Fibroblast of pulmonary artery (primary cell): ENCODE measurements at places on chromosomes 5 and 9.

DNA sequence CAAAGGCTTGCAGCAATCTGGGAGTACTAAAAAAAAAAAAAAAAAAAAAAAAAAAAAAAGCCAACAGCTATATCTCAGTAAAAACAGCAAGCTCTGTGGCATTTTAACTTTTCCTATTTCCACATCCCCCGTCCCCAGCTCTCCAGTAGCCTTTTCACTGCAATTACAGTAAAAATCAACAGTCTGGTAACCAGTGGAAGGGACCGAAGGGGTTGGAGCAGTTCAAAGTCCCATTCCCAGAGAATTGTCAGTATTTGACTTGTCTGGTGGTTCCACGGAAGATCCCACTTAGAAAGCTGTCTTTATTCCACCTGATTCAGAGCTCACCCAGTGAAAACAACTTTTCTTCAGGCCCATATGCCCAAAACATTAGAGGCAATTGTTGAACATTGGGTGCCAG is 71.8 kb upstream of the ZBTB43 start:
- no peak for DNase-seq

- no peak for DNase-seq
Observed at GRCh38 chr9:116383936-116384335, 230.3 kb downstream of the PAPPA start.

DNA sequence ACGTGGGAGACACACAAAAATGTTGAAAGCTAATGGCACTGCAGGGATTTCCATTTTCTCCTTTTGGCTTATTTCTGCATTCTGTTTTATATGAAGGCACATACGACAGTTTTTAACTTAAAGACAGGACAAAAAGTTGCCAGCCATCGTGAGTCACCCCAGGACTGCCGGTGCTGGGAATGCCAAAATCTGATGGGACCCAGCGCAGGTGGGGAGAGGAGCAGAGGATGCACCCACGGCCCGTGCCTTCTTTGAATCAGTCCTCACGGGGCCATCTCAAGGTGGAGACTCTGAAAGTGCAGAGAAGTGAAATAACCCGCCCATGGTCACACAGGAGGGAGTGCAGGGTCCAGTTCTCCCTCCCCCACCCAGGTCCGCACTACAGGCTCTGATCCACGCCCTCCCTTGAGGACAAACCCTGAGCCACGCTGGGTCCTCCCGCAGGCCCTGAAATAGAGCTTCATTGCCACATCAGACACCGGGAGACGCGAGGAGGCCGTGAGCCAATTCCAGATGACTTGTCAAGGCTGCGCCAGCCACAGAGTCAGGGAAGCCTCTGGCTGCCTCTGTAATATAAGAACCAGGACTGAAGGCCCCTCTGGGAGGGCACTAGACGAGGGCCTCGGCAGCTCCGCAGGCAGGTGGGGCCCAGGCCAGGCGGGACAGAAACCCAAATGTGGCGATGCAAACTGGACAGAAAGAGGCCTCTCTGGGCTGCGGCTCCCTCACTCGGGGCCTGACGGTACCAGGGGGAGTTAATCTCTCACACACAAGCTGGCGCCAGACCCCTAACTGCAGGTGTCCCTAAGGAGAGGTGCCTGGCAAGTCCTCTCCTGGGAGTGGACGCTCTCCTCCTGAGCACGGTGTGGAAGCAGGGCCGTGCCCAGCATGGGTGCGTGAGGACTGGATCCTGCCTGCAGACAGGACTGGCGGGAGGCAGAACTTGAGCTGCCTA is 22.9 kb downstream of the ADAMTS2 start:
- DNase-seq, result no peak

GRCh38 chr5:7850395-7851239 is at the start of gene CFAP90:
CFAP90 (minus strand) TSS chr5:7851133; CDS start chr5:7851021, 112 bp downstream.
- DNase-seq, result peak; percentile 54

DNA sequence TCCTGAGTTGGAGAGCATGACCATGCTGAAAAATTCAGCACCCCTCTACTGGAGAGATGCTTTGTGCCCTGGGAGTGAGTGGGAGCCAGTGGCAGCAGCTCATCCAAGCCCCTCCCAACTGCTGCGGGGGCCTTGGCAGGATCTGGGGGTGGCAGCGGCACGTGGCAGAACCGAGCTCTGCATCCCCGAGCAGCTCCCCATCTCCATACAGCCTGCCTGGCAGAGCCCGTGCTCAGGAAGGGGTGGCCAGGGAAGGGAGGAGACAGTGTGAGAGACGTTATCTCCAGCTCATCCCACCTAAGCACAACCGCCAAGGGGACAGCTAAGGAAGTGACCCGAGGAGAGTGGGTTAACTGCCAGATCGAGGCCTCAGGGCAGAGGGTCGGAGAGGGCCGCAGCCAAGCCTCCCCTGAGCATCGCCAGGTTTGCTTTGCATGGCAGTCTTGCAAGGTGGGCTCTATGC is 17.2 kb upstream of the DPM2 start:
- no peak for DNase-seq

GRCh38 chr5:16899171-16899570 is 36.9 kb downstream of the MYO10 start:
- no peak for DNase-seq

GRCh38 chr9:87607859-87608258 is 110.2 kb downstream of the DAPK1 start:
- no peak for DNase-seq

DNA sequence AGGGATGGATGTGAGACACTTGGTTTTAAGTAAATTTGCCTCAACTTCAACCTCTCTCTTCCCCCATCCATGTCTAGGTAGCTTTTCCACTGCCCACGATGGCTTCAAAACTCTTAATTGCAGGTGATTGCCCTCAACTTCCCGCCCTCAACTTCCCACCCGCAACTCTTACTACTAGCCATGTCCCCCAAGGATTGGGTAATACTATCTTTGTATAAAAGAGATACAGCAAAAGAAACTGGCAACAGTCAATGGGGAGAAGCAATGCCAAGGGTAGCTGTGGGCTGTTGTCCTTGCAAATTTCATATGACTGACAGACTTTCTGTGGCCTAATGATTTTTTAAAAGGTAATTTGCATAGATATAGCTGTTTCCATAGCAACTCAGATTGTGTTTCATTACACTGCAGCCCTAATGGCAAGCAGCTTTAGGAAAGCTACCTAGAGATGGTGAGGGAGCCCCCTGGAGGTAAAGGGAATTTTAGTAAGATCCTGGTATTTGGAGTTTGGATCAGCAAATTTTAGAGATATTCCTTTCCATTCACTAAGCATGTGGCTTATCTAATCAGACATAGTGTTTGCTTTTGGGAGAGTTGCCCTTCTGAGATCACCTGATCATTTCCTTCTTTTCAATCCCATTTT is 421.5 kb upstream of the DAP start:
- DNase-seq, result peak; percentile 31

DNA sequence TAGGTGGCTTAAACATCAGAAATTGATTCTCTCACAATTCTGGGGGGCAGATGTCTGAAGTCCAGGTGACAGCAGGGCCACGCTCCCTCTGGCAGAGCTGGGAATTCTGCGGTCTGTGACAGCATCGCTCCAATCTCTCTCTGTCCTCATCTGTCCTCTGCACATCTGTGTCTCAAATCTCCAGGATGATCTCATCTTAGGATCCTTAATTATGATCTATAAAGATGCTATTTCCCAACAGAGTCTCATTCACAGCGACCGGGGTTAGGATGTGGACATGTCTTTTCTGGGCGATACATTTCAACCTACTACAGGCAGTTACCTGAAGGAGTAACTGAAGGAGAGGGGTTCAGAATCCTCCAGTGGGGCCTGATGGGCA is 31.4 kb downstream of the ANKRD33B start:
- no peak for DNase-seq

- peak; percentile 17 for DNase-seq
Observed at GRCh38 chr5:95178046-95178651, 106.7 kb downstream of the MCTP1 start.

DNA sequence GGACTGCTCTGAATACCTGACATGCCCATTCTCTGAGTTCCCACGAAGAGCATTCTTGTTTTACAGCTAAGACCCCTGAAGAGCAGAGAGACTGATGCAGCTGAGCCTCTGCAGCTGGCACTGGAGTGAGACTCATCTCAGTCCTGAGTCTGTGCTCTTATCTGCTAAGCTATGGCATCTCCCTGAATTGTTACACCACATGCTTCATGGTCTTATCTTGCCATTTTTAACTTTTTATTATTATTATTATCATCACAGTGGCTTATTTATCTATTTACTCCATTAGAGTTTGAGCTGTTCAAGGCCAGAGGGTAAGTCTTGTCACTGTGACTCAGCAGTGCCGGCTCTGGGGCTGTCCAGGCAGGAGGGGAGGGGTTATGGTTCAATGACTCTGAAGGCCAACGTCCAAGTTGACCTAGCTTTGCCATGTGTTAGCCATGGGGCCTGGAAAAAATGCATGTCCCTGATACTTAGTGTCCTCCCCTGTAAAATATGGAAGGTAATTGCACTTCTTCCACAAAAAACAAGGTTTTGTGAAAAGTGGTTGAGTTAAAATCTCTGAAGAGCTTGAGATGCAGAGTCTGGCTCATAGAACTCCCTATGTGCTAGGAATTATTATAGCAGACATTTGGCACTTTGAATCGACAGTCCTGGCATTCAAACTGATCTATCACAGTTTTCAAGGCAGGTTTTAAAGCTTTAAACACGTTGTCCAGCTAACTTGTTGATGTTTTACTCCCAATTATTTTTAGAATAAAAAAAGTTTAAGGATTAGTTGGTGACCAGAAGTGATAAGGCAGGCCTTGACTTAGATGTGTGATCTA is 94.6 kb downstream of the ALDH1A1 start:
- peak; percentile 37 for DNase-seq

DNA sequence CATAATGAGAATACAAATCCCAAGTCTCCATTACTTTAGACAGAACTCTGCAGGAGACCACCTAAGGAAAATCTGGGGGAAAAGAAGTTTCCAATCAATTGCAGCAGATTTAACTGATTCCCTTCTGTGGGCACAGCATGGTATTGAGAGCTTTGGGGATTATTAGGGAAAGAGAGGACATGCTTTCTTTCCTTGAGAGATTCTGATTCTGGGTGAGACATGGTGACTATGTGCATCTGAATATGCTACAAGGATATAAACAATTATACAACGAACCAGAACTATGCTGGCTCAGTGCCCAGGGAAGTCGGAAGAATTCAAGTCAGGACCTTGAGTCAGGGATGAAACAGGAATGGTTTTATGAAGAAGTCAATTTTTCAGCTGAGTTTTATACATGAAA is 183.7 kb downstream of the PDE4D start:
- peak; percentile 84 for DNase-seq

GRCh38 chr9:30622561-30622960 is 1761.9 kb upstream of the ACO1 start:
- no peak for DNase-seq

DNA sequence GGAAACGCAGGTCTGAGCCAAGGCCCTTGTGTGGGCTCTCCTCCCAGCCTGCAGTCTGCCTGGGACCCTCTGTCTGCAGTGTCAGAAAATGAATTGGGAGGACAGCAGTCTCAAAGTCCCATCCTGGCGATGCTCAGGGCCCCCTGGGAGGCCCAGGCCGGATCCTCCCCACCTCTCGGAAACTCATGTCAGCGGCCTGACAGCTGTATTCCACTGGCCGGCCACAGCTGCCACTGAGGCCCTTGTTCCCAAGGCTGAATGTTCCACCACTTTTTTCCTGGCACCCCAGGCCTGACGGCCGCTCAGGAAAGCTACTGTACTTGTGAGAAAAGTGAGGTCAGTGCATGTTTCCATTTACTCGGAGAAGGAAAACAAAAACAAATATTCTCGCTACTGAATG is 180.0 kb downstream of the FGF18 start:
- DNase-seq, result no peak

DNA sequence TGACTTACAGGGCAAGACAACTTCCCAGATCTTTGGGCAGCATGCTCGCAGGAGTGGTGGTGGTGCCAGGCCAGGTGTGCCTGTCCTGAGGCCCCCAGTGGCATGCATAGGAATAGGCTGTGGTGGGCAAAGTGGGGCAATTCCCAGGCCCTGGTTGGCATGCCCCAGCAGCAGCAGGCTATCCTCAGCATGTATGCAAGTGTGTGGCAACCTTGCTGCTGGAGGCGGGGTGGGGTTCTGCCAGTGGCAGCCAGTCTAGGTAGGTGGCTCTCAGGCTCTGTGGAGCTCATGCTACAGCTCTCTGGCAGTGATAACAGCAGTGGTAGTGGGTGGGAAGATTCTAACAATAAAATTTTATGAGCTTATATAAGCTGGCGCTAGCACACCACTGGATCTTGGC is 27.7 kb upstream of the C6 start:
- DNase-seq, result no peak
